ENCODE measurements at places on chromosomes 16 and 17.

DNA sequence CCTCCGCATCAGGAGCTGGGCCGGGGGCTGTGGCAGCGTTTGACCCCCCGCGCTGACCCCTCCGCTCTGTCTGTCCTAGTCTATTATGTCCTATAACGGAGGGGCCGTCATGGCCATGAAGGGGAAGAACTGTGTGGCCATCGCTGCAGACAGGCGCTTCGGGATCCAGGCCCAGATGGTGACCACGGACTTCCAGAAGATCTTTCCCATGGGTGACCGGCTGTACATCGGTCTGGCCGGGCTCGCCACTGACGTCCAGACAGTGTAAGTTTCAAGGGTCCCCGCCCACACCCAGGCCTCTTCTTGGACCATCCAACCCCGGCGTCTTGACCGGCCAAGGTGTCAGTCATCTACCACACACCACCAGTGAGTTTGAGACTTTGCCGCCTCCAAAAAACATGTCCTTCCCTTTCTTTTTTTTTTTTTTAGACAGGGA lies 548 bp downstream of the PSMB3 start:
- DNase-seq, result no peak

- no peak for DNase-seq
These were observed 47.5 kb downstream of the FOXL1 start for GRCh38 chr16:86625821-86626220.

GRCh38 chr17:45088741-45089140 lies 27.6 kb downstream of the NMT1 start:
- DNase-seq, result no peak

DNA sequence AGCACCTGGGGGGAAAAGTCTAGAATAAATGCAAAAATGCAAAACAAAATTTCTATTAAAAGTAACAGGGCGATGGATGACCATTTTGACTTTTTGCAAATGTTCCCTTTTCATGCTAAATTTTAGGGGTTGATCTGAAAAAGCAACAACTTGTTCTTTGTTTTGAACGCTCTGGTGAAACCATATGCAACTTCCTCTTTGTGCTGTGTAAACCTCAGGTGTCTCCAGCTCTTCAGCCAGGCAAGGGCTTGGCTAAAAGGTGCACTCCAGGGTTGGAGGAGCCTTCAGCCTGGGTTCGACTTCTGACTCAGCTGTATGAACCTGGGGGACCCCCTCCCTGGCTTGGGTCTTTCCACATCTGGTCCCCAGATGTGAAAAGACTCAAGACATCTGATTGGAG lies 9.5 kb downstream of the IRF8 start:
- no peak for DNase-seq

DNA sequence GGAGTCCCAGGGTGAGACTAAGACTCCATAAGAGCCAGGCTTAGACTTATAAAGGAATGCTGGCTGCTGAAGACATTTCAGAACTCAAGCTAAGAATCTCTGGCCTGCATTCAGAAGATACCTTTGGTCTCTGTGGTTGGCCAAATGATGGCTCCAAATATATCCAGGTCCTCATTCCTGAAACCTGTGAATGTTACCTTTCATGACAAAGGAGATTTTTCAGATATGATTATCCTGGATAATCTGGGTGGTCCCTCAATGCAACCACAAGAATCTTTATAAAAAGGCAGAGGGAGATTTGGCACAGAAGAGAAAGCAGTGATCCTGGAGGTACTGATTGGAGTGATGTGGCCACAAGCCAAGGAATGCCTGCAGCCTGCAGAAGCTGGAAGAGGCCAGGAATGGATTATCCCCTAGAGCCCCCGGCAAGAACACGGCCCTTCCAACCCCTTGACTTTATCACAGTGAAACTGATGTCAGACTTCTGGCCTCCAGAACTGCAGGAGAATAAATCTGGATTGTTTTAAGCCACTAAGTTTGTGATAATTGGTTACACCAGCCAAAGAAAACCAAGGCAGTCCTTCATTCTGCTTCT lies 253.3 kb downstream of the SLC39A11 start:
- DNase-seq, result peak; percentile 87

All from fibroblast of upper back skin (primary cell).